Activated T-cell treated with anti-CD3 and anti-CD28 coated beads for 24 hours (primary cell): ENCODE measurements at places on chromosomes 2 and 18.

DNA sequence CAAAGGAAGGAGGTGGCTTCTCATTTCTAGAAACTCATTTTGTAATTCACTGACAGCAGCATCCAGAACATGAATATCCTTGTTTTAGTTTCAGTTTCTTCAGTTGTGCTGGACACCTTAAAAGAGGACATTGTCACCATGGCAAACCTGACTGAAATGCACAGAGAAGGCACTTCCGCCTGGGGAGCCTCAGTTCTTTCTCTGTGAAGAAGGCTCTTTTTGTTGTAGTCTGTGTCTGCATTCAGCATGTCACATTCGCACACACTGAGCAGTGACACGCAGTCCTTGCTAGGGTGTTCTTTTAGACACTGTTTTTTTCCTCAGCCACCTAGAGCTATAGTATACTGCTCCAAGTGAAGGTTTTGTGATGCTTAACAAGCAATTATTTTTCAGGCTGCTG, 9.5 kb upstream of the RPRM start:
- DNase-seq: no peak

DNA sequence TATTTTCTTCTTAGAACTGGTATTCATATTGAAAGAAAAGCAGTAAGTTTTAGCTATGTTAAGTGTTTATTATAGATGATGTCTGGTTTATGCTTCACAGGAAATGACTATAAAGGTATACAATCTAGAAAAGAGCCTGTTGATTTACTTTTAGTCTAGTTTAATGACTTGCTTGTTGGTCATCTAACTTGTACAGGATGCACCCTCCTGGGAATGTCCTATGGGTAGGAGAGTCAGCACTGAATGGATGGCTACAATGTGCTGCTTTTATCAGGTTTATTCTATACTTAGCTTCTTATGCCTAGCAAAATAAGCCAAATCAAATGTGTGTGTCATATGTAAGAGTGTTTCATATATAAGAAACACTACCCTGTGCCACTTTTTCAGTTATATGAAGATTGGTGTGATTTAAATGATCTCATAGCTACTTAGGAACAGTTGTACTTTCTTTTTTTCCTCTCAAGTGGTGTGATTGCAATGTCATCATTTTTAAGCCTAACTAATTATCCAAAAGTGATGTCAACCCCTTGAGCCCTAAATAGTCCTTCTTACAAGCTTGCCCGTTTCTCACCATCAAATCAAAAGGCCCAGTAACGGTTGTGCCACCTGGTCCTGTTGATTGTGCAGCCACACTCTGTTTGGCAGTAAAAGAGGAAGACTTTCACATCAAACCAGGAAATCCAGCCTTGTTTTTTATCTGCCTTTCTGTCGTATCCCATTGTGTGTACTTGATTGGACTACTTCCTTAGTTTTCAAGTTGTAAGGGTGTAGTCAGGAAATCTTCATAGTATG, 176.0 kb downstream of the DIS3L2 start:
- DNase-seq: no peak

GRCh38 chr2:37421686-37422085, 77.3 kb downstream of the QPCT start:
- no peak for DNase-seq

DNA sequence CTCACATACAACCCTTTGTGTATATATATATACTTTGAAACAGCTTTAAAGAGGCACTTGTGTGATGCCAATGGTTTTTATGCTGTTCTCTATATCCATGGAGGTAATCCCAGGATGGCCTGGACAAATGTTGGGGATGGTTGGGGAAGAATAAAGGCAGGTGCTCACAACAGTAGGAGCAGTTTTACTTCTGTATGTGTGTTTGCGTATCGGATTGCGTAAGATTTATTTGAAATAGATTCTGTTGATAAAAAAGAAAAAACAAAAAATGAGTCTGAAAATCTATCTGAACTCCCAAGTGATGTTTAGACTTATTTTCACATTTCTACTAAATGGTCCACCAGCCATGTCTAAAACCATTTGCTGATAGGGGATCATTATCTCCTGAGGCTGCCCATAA, 29.3 kb downstream of the MRPL19 start:
- DNase-seq: no peak

DNA sequence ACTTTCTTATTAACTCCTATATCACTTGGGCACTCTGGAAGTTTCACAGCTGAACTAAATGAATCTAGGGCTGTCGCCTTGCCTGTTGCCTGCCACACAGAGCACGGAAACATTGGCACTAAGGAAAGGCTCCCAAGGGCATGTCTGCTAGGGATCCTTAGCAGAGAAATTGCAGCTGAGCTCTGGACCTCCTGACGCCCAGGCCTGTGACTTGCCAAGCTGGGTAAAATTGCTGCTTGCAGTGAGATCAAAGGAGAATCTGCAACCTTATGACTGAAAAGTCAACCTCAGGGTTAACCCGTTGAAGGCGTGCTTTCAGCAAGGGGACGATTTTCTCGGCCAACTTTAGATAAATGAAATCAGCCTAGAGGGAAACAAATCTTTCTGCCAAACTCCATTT, 189.8 kb downstream of the NCK2 start:
- DNase-seq: peak; percentile 28

DNA sequence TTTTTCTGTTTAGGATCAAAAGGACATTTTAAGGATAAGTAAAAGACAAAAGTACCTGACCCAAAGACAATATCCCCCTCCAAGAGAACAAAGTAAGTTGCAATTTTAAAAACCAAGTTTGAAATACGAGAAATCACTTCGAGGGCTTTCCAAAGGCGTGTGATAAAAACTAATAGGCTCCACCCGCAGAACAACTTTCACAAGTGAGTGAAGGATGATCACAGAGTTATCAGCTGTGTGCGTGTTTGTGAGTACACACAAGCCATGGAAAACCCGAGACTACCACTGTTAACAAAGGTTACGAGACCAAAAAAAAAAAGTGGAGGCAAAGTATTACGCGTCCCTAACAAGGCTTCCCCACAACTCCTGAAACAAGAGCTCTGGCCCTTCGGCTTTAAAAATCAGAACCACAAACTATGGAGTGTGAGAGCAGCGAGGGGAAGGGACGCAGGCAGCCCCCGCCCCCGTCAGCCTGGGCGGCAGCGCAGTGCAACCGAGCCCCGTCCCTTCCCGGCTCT, 719 bp downstream of the SMAD2 start:
- no peak for DNase-seq

- no peak for DNase-seq
Observed at GRCh38 chr2:7165736-7166135, 248.5 kb downstream of the RNF144A start.

DNA sequence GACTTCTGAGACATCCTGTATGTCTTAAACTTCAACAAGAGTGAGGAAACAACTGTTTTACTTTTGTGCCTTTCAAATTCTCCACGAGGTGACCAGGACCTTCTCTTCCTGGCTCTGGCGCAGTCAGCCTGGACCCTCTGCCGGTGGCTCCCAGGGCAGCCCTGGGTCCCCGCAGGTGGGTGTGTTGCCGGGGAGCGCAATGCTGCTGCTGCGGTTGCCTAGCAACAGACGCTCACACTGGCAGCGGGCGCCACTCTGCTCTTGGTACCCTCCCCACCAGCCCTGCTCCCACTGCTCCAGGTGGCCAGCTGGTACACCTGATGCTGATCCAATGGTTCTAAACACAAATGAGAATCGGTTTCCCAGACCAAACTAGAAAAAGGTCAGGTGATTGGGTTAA, 58.7 kb downstream of the GNAL start:
- no peak for DNase-seq

GRCh38 chr18:10805587-10806118, 279.8 kb downstream of the NAPG start:
- no peak for DNase-seq

- no peak for DNase-seq
Observed at GRCh38 chr2:21642647-21643046, 518.9 kb downstream of the TDRD15 start.

DNA sequence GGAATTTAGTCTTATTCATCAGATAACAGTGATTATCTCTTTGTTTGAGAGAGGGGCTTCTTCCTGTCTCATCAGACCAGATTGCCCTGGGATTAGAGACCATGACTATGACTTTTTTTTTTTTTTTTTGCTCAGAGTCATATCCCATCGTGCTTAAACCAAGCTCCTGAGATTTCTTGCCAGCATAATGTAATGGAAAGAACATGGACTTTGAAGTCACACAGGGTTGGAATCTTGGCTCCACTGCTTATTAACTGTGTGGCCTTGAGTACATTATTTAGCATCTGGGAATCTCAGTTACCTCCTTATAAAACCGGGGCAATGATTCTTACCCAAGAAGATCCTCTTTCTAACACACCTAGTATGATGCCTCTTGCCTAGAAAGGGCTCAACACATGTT, 268.3 kb downstream of the DYSF start:
- DNase-seq: no peak

GRCh38 chr18:74957588-74958224, 251.2 kb downstream of the PTGR3 start:
- DNase-seq: no peak

GRCh38 chr18:35387152-35387571, 10.0 kb upstream of the ZNF396 start:
- DNase-seq: no peak

- DNase-seq: no peak
Observed at GRCh38 chr18:50177294-50177992, 17.5 kb downstream of the MYO5B start.

DNA sequence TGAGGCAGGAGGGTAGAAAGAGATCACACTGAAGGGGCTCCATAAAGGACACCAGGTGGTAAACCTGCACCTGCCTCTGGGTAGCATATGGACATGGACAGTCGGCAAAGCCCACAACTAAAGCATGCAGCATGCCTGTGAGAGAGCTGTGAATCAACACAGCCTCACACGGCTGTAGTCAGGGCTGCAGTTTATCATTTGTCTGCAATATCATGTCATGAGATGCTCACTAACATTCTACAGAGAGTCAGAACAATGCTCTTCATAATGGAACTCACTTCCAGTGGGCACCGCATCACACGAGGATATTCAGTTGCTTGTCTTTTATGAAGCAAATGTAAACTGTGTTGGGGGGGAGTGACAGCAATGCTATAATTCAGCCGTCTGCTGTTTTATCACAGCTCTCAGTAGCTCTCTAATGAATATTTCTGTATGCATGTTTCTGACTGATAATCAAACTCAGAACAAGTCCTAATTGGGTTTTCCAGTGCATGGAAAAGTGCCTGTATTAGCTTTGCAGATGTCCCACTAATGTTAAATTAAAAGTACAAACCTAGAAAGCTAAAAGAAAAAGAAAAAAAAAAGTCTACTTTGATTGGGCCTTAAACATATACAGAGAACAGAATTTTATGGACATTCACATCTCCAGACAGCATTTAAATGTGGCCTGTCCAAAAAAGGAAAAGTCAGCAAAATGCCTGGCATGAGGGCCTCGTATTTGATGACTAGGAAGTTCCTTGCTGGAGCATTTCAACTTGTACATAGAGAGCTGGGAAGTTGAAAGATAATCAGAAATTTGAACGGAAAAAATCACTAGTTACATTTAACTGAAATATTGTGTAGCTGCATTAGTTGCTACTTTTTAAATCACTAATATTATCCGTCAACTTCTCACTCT, 406.1 kb upstream of the SOX11 start:
- no peak for DNase-seq

GRCh38 chr2:217086038-217086522, 226.2 kb upstream of the TNP1 start:
- no peak for DNase-seq
